Tracheal epithelial cell (primary cell): ENCODE measurements at places on chromosomes 7 and 10. TPM values are rescaled to one million over a fixed set of nuclear protein-coding genes. Genes with fewer than 3 reads are reported as not detected.

The STK31 gene
- under 0.01 TPM in 1 of 2 replicates, not detected in the other for total RNA-seq

The FAM24B gene
- 3.6 and 4.1 TPM in 2 replicates for total RNA-seq

The CASTOR2 gene
- total RNA-seq: 2.6 and 2.7 TPM in 2 replicates

The AGMO gene
- total RNA-seq: 0.24 and 0.43 TPM in 2 replicates

The SLC39A12 gene
- total RNA-seq: not detected in 2 replicates

The PTPRN2 gene
- total RNA-seq: 1.2 and 2.8 TPM in 2 replicates
